SK-MEL-5 (cell line): ENCODE measurements at places on chromosomes 5 and 9. TPM values are rescaled to one million over a fixed set of nuclear protein-coding genes. Genes with fewer than 3 reads are reported as not detected.

GRCh38 chr5:179370490-179371120 is 25.3 kb upstream of the ADAMTS2 start:
- DNase-seq = no peak

Gene PSD2
- 0.08 TPM in 2 replicates for total RNA-seq

- DNase-seq = no peak
Observed at GRCh38 chr5:134583766-134584165, 48.9 kb downstream of the SAR1B start.

DNA sequence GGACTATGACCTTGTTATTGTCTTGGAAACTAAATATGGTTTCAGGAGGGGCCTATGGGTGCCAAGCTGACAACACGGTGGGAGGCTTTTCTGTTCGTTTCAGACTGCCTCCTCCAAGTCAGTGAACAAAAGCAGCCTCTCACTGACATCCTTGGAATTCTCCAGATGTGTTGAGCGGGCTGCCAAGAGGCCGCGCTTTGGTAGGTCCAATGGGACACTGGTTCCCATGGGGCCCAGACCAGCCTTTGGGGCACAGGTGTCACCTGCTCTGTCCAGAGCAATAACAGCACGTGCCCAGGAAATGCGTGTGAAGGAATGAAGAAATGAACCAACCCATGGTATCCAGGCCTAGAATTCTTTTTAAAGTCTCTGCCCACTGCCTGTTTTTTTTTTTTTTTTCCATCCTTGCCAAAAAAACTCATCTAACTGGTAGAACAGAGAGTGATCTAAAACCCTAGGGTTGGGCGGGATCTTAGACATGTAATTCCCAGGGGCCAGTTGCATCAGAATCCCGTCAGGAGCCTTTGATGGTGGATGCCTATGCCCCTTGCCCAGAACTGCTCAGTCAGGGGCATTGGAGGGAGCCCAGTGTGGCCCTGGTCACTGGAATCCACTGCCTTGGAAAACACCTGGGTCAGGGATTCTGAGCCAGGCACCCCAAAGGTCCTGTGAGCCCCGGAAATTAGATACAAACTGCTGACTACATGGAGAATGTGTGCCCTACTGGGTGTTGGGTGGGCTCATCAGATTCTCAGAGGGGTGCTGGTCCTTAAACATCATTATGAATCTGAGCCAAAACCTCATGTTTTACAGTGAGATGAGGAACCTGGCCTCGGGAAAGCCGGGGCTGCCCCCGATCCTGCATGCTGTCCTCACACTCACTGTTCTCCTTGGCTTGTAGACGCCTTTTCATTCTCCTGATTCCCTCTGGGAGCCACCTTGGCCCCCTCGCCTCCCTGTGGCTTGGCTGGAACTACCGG is 60.1 kb downstream of the GTF3C4 start:
- no peak for DNase-seq

DNA sequence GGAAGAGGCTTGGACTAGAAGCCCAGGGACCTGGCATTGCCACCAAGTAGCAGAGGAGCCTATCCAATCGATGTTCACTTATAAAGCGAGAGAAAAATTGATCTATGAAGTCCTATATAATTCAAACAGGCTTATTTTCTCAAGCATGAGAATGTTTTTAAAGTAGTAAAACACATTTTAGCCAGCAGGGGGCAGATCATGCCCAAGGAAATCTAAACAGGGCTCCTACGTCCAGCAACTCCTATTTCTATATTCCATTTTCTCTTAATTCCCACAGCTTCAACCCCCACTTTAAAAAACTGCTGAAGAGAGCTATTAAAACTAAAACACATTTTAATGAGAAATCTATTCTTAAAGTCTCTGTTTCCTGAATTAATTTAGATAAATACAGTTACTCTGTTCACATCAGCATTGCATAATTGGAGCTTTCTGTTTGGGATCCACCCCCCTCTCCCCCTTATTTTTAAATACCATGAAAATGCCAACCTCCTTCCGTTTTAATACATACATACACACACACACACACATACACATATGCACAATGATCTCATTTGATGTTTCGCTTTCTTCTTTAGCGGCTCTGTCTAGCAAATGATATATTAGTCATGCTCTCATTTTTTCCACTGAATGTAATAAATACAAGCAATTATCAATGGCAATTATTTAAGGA is 144.9 kb downstream of the MYO10 start:
- DNase-seq = peak; percentile 75

DNA sequence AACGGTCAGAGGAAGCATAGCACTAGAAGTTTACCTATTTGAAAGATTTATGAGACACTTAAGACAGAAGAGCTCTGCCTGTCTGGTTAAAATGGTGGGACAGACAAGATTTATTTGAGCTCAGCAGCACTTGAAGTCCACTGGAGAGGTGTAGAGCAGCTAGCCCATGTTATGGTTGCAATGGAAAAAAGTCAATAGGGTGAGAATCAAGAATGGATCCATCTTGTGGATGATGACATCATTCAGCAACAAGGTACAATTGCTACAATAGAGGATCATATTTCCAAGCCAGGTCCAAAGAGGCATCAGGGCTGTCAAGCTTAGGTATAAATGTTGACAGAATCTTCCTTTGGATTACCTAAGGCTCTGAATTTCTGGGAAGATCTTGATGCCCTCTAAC is 21.1 kb upstream of the ZNF131 start:
- DNase-seq = no peak

Gene C9orf50
- not detected in 2 replicates for total RNA-seq

DNA sequence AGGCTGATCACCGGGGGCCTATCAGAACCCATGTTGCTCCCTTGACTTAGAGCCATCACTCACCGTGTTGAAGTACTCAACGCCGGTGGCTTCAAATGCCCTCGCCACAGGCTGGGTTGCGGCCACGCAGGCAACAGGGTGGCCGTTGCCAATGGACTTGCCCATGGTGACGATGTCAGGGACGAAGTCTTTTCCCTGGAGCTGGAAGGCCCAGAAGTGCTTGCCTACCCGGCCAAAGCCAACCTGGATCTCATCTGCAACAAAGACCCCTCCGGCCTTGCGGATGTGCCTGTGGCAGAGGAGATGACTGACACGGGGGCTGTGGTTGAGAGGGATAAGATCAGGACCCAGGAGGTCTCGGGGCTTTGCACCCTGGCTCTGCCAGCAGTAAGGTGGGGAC is 10.3 kb downstream of the PHYKPL start:
- DNase-seq = no peak

- DNase-seq = peak; percentile 26
Observed at GRCh38 chr9:94922098-94922607, 195.7 kb downstream of the AOPEP start.

Gene TEX48
- not detected in 2 replicates for total RNA-seq

Gene BTNL3
- not detected in 2 replicates for total RNA-seq

Gene BSPRY
- not detected in 2 replicates for total RNA-seq

GRCh38 chr9:118674942-118675341 is 694.3 kb downstream of the BRINP1 start:
- no peak for DNase-seq

Gene SOWAHA
- total RNA-seq = not detected in 2 replicates

Gene BTNL8
- total RNA-seq = 0.08 TPM in 1 of 2 replicates, not detected in the other

DNA sequence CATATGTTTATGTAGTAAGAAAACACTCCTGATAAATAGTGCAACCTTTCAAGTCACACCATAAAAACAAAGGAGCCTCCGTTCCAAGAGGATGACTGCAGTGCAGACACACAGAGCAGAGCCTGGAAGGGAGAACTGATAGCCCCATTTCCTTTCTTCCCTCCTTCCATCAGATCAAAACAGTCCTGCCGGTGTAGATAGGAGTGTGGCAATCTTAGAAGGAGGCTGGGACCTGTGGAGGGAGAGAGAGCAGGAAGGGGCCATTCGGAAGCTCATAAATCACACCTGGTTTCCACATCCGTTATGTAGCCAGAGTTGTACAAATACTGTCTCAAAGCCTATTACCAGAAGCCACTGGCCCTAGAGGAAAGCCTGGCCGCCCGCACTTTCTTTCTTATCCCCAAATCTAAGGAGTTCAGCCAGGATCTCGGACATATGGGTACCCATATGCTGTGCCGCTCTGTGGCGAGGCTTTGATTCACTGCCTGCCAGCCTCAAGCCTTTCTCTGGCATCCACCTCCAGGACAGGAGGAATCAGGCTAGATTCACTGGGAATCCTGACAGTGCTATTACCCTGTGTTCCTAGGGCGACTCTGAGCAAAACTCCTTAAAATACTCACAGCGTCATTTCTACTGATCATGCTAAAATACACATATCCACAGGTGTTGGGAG is 26.9 kb downstream of the DAP start:
- no peak for DNase-seq

DNA sequence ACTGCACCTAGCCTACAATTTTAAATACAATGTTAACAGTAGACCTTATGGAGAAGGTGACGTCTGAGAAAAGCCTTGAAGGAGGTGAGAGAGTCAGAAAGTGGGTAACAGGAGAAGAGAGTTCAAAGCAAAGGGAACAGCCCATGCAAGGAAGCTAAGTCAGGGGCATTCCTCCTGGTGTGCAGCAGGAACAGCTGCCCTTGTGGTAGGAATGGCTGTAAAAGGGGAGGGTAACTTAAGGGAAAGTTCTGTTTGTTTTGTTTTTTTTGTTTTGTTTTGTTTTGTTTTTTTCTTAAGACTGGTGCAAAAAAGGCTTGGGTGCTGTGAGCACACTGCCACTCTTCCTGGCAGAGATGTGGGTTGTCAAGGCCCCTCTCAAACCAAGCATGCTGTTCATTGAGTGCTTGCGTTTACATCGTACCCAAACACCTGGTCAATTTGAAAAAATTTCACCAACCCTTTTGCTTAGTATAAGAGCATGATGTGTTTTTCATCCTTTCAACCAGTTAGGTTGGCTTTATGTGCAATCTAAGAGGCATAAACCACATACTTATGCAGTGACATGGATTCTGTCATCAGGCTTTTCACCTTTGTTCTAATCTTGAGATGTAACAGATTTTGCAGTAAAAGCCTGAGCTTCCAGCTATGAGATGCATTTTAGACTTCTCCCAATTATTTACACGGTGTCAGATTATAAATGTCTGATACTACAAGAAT is 279.7 kb downstream of the GLIS3 start:
- DNase-seq = no peak

Gene SLC6A3
- not detected in 2 replicates for total RNA-seq
